ENCODE measurements at places on chromosomes 4 and X.

DNA sequence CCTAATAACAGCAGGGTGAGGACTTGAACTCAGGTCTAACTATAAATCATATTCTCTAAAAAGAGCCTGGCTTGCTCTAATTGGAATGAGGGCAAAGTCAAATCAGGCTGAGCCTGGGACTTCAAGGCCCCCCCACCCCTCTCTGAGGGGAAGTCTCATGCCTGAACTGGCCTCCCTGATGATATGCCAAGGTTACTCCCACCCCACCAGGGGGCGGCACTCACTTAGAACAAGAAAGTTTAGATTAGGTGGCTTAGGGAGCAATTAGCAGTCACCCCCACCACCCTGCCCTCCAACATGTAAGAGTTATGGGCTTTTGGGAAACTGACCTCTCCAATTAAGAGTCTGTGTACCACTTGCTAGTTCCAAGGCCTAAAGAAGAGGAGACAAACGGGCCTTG, 2.7 kb downstream of the FOXO4 start:
- peak; percentile 58 for DNase-seq

- peak; percentile 10 for DNase-seq
These were observed 14.8 kb upstream of the MXD4 start for GRCh38 chr4:2276581-2277325.

GRCh38 chr4:175811228-175811627, 836 bp downstream of the GPM6A start:
- DNase-seq: no peak

GRCh38 chr4:119233750-119234149, 21.2 kb downstream of the USP53 start:
- DNase-seq: no peak
